ENCODE measurements at places on chromosomes 4 and X.

- DNase-seq = no peak
These were observed 15.8 kb downstream of the TRPC5 start for GRCh38 chrX:112066813-112067212.

DNA sequence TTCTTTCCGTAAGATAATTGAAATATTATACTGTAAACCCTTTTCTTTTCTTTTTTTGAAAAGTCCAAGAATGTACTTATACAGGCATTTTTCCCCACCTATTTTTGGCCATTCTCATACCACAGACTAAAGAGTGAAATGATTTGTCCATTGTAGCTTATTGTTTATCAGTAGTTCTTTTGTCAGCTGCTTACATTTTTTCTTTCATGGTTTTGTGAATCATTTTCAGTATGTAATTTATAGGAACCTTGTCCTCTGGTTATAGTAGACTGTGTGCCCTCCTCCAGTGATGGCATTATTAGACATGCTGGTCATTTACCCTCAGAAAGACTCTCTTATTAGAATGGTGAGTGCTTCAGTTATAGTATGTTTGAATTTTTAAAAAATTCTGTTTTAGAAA is 56.7 kb downstream of the CCKAR start:
- DNase-seq = no peak

DNA sequence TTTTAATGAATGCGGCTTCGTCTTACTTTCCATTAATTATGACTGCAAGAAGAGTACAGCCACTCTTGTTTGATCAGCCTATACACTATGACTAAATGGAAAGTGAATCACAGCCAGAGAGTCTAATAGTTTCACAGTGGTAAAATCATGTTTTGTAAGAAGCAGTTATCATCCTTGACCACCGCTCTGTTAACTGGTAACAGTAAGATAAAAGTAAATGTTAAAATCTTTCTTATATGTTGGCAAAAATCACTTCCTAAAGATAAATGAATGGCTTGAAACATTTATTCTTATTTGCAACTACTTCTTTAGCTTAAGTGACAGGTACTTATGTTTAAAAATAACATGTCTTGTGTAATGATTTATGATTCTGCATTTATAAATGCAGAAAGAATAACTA is 13.2 kb downstream of the GALNT7 start:
- no peak for DNase-seq

- no peak for DNase-seq
These were observed 74.5 kb downstream of the GEMIN8 start for GRCh38 chrX:13955095-13955647.

- DNase-seq = peak; percentile 24
These were observed 33.5 kb downstream of the PWWP3B start for GRCh38 chrX:106201502-106202178.

DNA sequence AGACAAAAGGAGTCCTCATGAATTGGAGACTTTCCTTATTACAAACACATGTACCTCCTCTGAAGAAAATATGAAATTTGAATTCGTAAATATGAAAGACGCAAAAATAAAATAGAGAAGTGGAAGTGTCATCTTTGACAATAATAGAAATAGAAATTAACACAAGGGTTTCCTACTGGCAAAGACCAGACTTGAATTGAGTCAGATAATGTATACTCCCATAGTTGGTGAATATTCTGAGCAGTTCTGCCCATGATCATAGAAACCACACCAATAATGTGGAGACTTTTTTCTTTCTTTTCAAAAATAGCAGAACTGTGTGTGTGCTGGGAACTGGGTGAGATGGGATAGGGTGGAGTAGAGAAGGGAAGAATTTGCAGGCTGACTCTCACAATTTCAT is 277.7 kb upstream of the TET2 start:
- DNase-seq = no peak

- peak; percentile 42 for DNase-seq
These were observed 880 bp downstream of the UNC5C start for GRCh38 chr4:95547715-95548471.

- DNase-seq = peak; percentile 27
These were observed 105.6 kb upstream of the PGRMC2 start for GRCh38 chr4:128393101-128393704.

DNA sequence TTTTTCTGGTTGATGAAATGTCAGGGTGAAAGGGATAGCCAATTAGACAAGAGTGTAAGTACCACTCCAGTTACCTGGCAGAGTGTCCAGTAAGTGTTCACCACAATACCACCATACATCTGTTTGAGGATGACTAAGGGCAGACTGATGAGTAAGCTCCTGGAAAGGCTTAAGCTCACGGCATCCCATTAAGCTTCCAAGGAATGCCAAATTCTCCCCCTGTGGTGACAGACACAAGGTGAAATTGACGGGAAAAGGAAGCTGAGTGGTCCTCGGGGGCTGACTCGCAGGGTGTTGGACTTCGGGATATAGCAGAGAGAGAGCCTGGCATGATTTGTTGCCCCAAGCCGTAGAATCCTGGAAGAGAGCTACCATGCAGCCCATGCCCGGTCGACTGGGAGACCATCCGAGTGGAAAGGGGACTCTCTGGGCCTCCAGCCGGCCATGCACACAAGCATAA is 7.6 kb upstream of the BST1 start:
- no peak for DNase-seq

GRCh38 chrX:12985331-12985730 is 10.4 kb downstream of the TMSB4X start:
- no peak for DNase-seq

DNA sequence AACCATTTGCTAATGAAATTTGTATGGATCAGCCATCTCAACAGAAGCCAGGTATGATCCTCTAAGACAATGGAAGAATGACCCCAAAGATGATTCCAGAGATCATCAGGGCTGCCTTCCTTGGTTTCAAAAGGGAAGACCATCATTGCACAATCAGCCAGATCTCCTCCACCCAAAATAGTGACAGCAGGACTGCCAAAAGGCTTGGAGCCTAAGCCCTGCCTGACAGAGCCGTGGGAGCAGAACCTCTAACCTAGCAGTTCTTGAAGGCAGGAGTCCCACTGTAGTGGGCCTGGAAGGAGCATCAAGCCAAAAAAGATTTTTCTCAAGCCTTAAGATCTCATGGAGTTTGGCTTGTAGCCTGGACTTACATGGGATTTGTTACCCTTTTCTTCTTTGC is 226.0 kb downstream of the RASL11B start:
- DNase-seq = peak; percentile 18

DNA sequence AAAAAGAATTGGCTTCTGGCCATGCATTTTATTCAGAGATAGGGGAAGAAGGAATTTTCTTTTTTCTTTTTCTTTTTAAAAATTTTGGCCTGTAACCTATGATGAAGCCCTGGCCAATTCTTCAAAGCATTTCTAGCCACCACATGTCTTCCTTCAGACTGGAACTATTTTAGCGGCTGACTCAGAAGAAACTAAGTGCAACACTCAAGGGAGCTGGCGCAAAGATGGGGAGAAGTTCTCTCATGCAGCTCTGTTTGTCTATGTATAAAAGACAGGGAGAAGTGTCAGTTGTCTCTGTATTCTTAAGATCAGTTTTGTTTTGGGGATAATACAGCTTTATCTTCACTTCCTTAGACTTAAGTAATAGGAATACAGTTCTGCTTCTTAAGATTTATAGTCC is 46.1 kb downstream of the MBNL3 start:
- DNase-seq = no peak

All from lung (tissue), 17 donors.